ENCODE measurements at places on chromosomes 1 and 21.

- no peak for DNase-seq
Measured at GRCh38 chr21:14602382-14602958, 56.4 kb upstream of the SAMSN1 start.

GRCh38 chr1:157469752-157470675, 82.3 kb downstream of the FCRL5 start:
- no peak for DNase-seq

DNA sequence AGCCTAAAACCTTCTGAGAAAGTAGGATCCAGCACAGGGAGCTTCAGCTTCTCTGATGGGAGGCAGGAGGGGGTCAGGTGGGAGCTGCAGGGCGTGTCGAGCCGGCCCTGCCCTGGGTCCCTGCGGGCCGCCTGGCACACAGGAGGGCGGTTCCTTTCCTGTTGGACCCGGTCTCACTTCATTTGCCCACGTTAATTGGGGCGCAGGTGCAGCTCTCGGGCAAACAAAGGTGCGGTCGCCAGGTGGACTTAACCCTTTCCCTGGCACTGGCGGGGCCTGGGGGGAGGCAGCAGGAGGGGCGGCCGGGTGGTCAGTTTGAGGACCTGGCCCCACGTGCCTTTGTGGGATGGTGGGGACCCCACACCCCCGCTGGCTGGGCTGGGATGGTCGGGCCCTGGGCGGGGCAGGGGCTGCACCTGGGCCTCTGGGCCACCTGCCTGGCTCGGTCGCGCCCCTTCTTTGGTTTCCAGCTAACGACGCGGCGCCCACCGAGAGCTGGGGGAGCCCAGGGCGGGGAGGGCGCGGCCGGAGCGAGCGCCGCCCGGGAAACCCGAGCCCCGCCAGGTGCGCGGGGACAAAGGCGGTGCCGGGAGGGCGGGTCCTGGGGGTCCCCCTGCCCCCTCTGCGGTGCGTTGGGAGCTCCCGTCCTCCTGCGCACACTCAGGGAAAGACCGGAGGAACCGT, 20.8 kb upstream of the C1orf159 start:
- no peak for DNase-seq

DNA sequence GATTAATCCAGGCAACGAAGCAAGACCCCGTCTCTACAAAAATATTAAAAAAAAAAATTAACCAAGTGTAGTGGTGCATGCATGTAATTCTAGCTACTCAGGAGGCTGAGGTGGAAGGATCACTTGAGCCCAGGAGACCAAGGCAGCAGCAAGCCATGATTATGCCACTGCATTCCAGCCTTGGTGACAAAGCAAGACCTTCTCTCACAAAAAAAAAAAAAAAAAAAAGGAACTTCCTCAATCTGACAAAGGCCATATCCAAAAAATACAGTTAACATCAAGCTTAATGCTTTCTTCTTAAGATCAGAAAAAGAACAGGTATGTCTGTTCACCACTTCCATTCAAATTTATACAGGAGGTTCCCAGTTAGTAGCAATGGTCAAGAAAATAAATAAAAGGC, 54.4 kb downstream of the EVI5 start:
- DNase-seq = no peak

DNA sequence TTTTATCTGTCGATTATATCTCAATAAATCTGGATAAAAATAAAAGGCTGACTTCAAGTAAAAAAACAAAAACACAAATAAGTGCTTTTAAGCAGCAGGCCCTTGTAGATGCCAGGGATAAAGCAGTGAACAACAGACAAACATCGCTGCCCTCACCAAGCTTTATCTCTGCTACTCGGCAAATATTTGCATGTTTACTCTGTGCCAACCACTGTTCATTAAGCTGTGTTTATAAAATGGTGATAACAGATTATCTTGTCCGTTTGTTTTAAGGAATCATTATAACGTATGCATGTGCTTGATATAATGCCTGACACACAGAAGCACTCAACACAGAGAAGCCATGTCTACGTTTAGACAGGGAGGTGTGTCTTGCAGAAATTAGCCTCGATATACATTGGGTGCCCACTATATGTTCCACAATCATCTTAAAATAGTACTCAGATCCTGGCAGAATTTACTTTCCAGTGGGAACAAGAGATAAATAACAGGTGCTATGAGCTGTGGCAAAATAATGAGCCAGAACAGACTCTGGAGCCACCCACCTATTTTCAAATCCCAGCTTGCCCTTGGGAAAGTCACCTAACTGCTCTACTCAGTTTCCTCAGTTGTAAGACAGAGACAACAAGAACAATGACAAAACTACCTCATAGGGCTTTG, 47.2 kb downstream of the TRIT1 start:
- no peak for DNase-seq

GRCh38 chr1:172394141-172394751, 26.2 kb upstream of the C1orf105 start:
- DNase-seq = no peak

DNA sequence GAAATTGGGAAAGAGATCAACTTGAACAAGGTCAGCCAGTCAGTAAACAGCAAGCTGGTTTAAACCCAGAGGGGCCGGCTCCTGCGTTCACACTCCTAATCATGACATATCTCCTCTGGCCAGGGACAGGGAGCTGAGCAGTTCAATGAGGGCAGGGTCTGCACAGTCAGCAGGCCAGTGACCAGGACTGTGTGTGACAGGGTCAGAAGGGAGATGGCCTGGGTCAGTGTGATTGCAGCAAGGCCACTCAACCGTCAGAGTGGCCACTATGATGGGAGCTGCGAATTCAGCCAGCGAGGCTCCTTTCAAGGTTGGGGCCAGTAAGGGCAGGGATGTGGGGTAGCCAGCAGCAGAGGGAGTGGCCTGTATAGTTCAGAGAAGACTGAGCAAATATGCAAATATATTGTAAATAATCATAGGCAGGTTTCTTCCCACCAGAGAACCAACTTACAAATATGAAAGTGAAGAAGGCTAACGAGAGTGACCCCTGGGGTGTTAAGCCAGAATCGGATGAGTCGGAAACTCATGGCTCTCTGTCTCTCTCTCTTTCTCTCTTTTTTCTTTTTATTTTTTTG, 20.0 kb downstream of the NOL9 start:
- DNase-seq = no peak

GRCh38 chr1:23594927-23595353, 35.6 kb upstream of the ID3 start:
- DNase-seq = no peak

DNA sequence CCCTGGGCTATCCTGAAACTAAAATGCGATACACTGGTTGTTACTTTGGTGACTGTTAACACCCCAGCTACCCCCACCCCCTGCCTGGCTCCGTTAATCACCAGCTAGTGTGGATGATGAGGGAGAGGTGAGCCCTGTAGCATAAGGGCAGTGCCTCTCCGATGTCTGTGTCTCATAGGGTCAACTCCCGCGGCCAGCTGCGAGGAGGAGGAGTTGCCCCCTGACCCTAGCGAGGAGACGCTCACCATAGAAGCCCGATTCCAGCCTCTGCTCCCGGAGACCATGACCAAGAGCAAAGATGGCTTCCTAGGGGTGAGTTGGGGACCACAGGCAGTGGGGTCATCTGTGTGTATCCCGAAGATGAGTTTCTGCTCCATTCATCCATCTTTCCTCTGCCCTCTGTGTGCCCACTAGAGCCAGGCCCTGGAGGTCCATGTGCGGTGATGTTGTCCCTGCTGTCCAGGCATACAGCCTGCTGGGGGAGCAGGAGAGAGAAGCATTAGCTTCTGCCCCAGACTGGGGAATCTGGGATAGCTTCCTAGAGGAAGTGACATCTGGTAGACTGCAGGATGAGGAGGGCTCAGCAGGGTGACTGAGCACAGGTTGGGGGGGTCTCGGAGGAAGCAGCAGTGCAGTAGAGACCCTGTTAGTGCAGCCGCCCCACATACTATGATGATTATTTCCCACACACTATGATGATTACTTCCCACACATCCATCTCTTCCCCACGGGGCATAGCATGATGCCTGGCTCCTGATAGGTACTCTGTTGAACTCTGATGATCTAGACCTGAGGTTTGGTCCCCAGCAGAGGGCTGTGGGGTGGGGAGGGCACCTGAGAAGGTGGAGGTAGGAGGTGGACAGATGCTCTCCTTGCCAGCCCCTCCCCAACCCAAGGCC, 5.2 kb downstream of the SELENON start:
- no peak for DNase-seq

DNA sequence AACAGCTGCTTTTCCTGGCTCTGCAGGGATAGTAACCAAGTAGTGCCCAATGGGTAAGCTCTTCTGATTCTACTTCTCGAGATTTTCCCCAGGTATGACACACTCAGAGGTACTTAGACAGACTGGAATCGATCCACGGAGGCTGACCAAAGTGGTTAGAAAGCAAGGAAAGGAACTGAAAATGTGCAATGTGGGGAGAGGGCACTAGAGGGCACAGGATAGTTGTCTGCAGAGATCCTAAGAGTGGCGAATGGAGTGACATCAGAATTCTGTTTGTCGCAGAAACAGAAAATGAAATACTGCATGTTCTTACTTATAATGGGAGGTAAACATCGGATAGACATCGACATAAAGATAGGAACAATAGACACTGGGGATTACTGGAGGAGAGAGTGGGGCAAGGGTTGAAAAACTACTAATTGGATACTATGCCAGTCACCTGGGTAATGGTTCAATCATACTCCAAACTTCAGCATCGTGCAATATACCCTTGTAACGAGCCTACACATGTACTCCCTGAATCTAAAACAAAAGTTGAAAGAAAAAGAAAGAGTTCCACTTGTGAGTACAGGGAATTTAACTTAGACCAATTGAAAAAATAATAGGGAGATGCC, 23.3 kb downstream of the CYP2J2 start:
- DNase-seq = no peak

GRCh38 chr1:215529571-215529970, 37.5 kb upstream of the KCTD3 start:
- no peak for DNase-seq

DNA sequence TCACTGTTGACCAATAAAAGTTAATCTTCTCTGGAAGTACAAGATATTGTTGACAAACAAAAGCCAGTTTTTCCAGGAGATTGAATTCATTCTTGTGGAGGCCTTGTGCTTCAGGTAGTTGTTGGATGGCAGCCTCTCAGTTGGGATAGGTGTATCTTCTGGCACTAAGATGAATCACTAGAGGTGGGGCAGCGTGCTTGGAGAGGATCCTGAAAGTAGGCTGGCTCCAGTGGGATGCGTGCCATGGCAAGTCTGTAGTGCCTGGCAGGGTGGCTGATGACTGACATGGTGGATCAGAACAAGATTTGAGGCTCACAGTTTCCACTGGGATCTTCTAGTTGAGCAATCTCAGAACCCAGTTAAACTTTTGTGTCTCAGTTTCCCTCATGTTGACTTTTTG, 2.4 kb downstream of the VPS13D start:
- DNase-seq = no peak

GRCh38 chr1:112675728-112676381, 1.4 kb downstream of the MOV10 start:
- DNase-seq = no peak

- no peak for DNase-seq
Measured at GRCh38 chr21:24163539-24163938, 1443.7 kb downstream of the MRPL39 start.

DNA sequence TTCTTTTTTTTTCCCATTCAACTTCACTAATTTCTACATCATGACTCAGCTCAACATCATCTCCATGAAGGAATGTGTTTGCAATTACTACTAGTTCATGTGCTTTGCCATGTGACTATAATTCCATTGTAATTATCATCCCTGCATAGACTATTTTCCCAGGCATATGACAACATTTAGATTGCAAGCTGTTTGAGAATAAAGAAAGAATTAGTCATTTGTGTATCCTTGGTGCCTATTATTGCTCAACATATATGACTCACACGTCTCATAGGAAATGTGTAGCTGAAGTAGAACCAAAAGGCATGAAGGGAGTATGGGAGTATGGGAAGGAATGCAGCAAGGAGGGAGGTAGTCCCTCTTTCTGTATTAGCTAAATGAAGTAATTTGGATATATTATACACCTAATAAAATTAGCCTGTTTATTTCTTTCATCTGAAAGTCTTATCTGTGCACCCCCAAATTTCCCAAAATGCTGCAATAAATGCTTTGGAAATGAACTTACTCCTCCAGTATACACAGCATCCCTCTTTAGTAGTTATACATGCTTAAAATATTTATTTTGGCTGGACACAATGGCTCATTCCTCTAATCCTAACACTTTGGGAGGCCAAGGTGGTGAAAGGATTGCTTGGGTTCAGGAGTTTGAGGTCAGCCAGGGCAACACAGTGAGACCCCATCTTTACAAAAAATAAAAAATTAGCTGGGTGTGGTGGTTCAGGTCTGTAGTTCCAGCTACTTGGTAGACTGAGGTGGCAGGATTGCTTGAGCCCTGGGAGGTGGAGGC, 316.9 kb upstream of the ADGRL4 start:
- DNase-seq = no peak

- DNase-seq = no peak
Measured at GRCh38 chr1:114131526-114132220, 22.0 kb downstream of the SYT6 start.

DNA sequence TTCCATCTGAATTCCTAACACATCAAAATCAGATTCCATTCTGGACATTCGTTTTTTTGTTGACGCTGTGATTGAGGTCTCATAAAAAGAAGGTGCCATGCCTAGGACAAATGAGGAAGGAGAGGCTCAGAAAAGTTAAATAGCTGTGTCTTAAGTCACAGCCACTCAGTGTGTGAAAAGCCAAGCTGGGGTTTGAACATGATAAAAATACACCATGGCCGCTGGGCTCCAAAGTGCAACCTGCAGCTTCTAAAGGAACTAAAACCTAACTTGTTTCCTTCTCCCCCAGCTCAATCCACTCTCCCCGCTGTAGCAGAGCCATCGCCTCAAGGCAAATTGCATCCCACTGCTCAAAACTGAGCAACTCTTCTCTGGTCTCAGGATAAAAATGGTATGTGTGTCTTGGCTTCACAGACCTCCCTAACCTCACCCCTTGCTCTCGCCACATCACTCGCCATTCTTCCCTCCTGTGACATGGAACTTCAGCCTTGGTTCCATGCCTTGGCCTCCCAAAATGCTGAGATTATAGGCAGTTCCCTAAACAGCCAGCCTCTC, 22.1 kb upstream of the FAM20B start:
- DNase-seq = no peak

DNA sequence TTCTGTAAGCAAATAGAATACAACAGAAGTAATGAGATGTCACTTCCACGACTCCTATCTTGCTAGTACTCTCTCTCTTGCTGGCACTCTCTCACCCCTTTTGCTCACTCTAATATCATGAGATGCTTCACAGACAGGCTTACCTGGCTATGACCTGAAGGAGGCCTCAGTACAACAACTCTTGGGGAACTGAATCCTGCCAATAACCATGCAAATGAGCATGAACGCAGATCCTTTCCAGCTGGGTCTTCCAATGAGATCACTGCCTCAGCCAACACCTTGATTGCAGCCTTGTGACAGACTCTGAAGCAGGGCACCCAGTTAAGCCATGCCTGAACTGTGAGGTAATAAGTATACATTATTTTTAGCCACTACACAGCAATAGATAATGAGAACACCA, 53.1 kb upstream of the ADAR start:
- no peak for DNase-seq

All from cortex of kidney (tissue), 1 donor.